Suppressor macrophage (primary cell): ENCODE measurements at places on chromosomes 1 and 21.

DNA sequence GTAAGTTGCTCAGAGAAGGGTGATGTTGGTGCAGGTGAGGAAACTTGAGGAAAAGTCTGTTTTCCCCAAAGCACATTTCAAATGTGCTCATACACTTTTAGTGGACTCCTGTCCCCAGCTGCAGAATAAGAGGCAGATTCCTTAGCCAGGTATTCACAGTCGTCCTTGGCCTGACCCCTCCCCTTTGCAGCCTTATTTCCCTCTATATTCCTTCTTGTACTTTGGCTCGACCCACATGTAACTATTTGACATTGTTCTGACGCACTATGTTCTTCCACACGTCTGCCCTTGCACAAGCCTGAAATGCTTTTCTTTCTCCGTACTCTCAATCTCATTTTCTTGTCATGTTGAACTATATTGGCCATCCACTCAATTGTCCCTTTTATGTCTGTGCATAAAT lies 498.4 kb upstream of the USP24 start:
- no peak for DNase-seq

DNA sequence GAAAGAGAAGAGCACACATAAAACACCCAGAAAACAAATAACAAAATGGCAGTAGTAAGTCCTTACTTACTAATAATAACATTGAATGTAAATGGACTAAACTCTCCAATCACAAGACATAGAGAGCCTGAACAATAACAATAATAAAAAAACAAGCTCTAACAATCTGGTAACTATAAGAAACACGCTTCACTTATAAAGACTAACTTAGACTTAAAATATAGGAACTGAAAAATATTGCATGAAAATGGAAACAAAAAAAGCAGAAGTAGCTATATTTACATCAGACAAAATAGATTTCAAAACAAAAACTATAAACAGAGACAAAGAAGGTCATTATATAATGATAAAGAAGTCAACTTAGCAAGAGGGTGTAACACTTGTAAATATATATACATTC lies 83.1 kb upstream of the LYPLAL1 start:
- no peak for DNase-seq

GRCh38 chr1:87061742-87062156 lies 147.3 kb downstream of the HS2ST1 start:
- DNase-seq, result no peak

GRCh38 chr1:212507369-212507768 lies 74.6 kb downstream of the NENF start:
- DNase-seq, result no peak

GRCh38 chr1:9520411-9520810 lies 18.9 kb upstream of the SLC25A33 start:
- DNase-seq, result no peak

- DNase-seq, result no peak
These were observed 28.1 kb downstream of the ANGPTL3 start for GRCh38 chr1:62625415-62625814.

GRCh38 chr1:13892671-13893325 lies 192.8 kb downstream of the PRDM2 start:
- no peak for DNase-seq

- no peak for DNase-seq
These were observed 170.9 kb downstream of the C1orf21 start for GRCh38 chr1:184557423-184558347.

DNA sequence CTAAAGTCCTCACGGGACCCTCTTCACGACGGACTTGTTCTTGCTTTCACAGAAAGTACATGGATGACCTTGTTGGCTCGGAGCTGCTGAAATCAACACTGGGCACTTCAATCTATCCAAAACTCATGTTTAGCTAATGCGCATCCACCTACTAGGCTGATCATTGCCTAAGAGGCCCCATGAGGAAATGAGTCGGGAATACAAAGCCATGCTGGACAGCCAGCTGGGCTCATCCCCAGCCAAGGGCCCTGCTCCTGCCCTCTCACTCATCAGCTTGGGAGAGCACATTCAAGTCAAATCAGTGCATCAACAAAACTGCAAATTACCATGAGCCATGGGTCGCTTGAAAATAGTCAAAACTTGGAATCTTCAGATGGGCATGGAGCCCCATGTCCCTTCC lies 14.8 kb upstream of the HEYL start:
- DNase-seq, result peak; percentile 13

- DNase-seq, result no peak
These were observed 539.2 kb upstream of the PRMT6 start for GRCh38 chr1:106517224-106517623.

DNA sequence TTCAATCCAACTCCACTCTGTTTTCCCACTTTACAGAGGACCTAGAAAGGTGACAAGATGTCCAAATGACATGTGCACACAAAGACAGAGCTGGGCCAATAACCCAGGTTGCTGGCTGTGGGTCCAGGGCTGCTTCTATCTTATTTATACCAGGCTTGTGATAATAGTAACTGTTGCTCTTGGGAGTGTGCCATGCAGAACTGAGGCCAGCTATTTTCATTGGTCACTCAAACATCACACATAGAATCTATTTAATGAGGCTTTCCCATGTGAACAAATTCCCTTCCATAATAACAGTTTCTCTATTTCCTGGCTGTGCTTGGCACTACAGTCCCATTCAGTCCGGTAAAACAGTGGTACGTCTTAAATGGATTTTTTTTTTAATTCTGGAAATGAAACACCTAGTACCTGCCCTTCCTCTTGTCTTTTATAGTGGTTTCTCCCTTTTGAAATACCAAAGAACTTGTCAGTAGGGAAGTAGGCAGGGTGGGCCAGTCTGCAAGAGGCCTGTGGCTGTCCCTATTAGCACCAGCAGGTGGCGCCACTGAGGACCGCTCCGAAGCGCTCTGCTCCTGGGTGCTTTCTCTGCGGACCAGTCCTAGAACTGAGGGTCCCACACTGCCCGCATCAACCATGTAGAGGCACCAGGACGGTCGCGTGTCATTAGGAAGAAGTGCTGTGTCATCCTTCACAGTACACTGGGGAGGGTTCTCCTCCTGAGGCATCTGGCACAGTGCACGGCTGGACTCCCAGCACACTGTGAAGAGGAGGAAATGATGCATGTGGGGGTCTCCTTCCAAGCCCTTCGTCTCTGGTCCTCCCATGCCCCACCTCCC lies 52.1 kb downstream of the GPR161 start:
- DNase-seq, result peak; percentile 83

DNA sequence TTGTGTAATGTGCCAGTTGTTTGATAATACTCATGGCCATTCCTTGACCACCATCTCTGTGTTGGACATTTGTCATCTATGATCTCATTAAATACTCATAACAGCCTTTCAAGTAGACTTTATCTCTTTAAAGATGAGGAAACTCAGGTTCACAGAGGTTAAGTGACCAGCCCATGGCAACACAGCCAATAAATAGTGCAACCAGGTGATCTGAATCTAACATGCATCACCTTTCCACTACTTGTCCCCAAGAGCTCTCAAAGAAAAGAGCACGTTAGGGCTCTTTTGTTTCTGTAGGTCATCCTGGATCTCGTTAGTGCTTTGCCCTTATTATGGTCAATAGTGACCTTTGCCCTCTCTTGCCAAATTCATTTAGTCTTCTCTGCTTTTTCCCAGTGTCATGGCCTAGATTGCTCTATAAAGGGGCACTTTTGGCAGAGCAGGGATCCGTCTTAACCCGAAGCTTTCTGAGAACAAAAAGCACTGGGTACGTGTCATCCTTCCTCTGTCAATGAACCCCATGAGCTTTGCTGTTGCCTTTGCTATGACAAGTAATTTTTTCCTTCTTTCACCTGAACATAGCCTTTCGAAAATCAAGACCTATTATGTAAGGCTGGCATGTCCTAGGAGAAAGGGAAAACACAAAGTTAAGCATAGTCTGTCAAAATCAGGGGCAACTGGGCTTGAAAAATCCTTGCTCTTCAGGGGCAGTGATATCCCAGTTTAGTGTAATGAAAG lies 88.0 kb upstream of the PLXNA2 start:
- no peak for DNase-seq

GRCh38 chr1:51924455-51924854 lies 45.9 kb upstream of the NRDC start:
- no peak for DNase-seq

- DNase-seq, result no peak
These were observed 89.1 kb upstream of the USP24 start for GRCh38 chr1:55304229-55304740.

DNA sequence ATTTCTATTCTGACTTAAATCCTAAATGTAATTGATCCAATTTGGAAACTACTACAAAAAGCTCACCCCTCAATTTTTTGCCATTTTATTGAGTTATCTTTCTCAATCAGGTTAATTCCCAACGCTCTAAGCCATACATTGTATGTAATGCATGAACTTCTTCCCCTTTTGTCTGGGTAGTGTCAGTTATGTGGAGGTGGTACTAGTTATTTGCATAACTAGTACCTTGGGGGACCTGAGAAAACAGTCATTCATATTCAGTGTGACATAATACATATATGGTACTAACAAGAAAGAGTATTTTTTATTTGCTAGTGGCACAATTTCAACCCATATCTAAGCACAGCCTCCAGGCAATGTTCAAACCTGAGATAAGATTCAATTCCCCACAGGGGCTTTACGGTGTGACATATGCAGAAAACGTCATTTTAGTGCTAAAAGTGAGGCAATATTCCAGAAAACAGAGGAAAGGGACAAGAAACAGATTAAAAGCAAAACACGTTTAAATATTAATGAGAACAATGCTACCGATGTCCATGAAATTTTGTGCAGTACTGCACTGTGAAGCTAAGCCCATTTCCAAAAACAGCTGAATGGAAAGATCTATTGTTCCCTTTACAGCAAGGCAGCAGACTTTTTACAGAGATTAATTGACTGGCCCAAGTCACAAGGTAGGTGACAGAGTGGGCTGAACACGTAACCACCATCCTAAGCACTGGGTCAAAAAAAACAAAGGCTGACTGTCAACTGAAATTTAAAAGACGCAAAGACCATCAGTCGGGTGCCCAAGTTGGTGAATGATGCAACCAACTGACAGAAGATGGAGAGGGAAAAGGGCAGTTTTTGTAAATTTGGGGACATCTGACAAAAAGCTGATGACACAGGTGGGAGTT lies 1.4 kb downstream of the HLCS start:
- DNase-seq, result peak; percentile 12

- peak; percentile 74 for DNase-seq
These were observed at the start of gene CNIH3 for GRCh38 chr1:224615861-224616755. Gene CNIH3 (plus strand): TSS chr1:224616317. CDS start chr1:224617175, 858 bp downstream.

DNA sequence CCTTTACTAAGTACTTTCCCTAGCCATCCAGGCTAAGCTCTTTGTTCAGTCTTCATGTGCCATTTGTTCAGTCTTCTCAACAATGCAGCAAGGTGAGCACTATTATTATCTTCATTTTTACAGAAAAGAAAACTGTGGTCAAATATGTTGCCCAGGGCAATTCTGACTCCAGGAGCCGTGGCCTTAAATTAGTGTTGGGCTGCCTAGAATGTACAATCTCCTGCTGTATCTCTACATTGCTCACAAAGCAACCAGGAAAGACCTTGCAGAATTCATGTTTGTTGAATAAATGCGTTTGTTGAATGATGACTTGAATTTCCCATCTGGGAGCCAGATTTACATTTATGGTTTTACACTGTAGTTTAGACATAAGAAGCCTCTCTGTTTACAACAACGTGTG lies 14.2 kb downstream of the CD101 start:
- no peak for DNase-seq

- DNase-seq, result peak; percentile 55
These were observed 1.0 kb downstream of the GALNT2 start for GRCh38 chr1:230067871-230068620.

- DNase-seq, result peak; percentile 44
These were observed 12.6 kb upstream of the SERINC2 start for GRCh38 chr1:31400393-31400792.

DNA sequence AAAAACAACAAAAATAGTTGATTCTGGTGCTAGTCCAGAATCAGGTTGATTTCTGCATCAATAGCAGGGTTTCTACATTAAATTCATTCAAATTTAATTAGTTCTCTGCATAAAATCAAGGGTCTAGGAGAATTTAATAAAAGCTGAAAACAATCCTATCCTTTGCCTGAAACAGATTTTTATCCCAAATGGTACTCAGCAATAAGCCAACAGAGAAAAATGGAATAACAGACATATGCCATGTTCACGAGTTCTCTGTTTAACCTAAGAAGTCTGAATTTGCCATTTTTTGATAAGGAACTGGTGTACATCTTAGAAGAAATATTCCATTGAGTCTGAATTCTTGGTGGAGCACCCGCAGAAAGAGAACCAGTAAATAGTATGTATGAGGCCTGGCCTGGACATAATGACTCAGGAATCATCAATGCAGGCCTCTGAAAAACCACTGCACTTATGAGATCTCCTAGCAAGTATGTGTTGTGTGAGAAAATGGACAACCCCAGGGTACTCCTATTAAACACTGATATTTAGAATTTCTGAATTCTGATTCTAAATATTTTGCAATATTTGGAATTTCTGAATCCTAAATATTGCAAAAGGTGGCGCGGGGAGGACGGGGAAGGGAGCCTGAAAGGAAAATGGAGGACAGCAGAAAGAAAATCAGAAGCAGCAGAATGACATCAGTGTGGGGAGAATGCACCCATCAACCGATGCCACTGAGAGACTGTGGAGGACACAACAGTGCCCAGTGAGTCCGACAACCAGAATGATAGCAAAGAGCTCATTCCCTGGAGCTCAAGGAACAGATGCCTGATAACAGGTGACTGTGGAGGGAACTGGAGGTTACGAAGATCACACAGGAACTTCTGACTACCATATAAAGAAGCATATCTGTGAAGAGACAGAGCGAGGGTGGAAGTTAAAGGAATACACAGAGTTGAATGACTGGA lies 97.6 kb downstream of the APP start:
- DNase-seq, result no peak

GRCh38 chr1:98452162-98452561 lies 209.4 kb upstream of the SNX7 start:
- DNase-seq, result peak; percentile 36

DNA sequence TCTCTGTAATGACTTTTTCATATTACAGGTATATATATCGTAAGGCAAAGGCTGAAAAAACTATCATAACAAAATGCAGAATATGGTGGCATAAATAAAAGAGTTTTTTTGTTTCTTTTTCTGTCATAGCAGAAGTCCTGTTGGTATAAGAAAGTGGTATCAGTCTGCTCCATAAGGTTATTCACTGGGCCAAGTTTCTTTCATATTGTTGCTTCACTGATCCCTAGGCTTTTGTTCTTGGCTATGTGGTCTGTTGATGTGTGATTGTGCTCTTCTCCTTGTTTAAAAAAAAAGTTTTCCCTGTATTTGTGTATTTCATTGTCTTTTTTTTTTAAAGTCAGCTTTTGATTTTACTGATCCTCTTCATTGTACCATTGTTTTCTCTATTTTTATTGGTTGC lies 26.0 kb downstream of the PTBP2 start:
- no peak for DNase-seq

GRCh38 chr1:232574889-232575762 lies 54.8 kb downstream of the SIPA1L2 start:
- peak; percentile 24 for DNase-seq

GRCh38 chr1:235601104-235601503 lies 48.5 kb downstream of the GNG4 start:
- peak; percentile 61 for DNase-seq

GRCh38 chr1:110067893-110068645 lies 2.4 kb downstream of the ALX3 start:
- peak; percentile 38 for DNase-seq

GRCh38 chr1:37692078-37692833 lies at the start of gene CDCA8:
Gene CDCA8 (plus strand): TSS chr1:37692516. CDS start chr1:37692691, 175 bp downstream.
- DNase-seq, result peak; percentile 99
